ENCODE measurements at places on chromosomes 2 and 18.
A peak's percentile ranks its signal among the peaks of the same experiment; 100 is the strongest.

DNA sequence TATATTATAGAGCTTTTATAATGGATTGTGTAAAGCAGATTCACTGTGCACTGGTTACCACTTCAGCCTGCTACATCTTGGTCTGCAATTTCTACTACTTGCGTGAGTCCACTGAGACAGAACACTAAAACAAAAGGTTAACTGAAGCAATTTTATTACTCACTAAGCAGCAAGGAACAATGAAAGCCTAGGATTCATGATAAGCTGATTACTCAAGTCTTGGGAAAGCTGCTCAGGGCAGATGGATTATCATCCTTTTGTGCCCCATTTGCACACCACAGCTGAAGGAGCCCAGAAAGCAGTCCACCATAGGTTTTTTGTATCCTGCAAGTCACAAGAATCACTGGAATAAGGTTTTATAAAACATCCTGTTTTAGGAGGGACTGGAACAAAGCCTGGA lies 1215.2 kb upstream of the TMEFF2 start:
- DNase-seq = no peak

DNA sequence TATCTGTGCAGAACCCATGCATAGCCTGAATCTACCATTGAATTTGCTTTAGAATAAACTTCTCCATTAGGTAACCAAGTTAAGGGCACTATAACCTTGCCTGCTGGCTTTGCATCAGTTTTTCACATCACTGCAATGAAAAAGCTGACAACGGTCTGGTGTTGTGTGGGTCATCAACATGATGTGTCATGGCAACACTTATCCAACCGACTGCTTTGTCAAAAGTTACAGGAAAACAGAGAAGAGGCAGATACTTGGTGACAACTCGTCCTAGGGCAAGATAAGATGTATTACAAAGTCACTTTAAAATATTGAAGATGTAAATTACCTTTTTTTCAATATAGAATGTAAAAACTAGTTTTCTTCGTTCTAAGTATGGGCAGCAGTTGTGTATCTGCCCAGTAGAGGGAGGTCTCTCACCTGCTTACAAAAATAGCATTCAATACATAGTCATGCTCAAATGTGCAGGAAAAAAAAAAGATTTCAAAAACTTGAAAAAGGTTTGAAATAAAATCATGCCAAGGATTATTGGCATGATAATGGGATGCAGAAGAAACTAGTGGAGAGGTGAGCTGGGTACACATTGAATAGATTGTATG lies 96.3 kb downstream of the EVA1A start:
- no peak for DNase-seq

GRCh38 chr2:113240915-113241911 lies 37.5 kb downstream of the PAX8 start:
- peak; percentile 49 for DNase-seq

DNA sequence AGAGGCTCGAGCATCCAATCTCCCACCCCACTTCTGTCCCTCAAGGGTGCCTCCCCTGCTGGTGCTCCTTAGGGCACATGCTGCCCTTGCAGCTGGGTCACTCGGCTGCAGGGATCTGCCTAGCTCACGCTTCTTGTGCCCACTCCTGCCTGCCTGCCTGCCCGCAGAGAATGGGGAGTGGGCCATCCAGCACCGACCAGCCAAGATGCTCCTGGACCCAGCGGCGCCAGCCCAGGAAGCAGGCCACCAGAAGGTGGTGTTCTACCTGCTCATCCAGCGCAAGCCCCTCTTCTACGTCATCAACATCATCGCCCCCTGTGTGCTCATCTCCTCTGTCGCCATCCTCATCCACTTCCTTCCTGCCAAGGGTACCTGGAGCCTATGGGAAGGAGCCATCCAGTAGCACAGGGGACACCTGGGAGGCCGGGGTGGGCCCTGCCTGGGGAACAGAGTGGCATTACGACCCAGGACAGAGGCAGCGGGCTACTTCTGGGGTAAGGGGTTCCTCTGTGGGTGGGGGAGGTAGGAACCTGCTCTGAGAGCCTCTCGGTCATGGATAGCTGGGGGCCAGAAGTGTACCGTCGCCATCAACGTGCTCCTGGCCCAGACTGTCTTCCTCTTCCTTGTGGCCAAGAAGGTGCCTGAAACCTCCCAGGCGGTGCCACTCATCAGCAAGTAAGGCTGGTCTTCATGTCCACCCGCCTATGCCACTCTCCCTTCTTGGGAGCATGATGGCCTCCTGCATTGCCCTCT lies 3.4 kb downstream of the CHRNG start:
- no peak for DNase-seq

DNA sequence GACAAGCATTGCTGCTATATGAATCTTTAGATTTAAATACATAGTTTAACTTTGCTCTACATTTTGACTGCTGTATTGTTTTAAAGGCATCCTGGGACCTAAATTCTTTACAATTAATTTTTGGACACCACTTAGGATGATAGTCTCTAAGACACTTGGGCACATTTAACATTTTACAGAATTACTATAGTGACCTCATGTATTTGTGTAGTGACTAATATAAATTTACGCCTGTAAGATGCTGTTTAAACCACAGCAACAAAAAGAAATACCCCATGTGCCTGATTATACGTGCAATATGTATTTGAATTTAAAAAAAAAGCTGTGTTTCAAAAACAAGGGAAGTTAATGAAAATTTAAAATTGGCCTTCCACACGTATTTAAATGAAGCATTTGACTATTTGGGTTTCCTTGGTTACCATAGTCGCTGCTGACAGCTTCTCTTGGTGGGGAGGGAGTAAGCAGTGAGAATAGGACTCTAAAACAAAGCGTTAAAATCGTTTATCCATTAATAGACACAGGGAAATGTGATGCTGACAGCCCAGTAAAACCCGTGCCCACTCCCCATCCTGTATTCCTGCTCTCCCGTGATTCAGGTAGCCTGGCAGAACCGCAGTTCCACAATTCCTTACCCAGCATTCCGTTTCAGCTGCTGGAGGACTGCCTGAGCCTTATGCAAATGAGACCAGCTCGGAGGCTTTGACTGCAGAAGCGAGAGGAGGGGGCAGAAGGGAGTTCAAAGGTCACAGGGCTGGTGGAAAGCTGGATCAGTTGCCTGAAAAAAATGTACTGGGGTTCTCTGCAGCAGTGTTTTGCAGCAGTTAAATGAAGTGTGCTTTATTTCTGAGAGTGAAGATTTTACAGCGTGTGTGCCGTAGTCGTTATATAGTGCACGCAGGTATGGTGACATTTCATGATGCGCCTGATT lies 104.3 kb downstream of the CSRNP3 start:
- DNase-seq = no peak

GRCh38 chr2:126187668-126188067 lies 468.3 kb upstream of the GYPC start:
- DNase-seq = no peak

GRCh38 chr2:119011162-119011909 lies 69.3 kb downstream of the MARCO start:
- DNase-seq = peak; percentile 9

DNA sequence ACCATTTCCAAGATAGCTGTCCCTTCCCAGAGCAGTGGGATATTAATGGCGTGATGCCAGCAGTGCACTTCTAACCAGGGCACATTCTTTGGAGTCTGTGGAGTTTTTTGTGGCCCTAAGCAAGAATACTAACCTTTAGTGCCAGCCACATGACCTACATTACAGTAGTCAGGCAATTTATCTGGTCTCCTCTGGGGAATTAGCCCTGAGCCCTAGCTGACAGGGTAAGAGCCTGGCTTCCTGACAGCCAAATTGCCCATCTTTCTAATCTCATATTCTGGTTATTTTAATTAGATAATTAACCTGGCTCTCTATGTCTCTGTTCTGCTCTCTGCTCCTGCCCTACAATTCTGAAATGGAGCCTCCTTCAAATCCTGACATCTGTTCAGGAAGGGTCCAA lies 5.2 kb downstream of the PFN4 start:
- DNase-seq = no peak
